Effector CD4-positive, alpha-beta T cell (primary cell): ENCODE measurements at places on chromosomes 4 and X.

DNA sequence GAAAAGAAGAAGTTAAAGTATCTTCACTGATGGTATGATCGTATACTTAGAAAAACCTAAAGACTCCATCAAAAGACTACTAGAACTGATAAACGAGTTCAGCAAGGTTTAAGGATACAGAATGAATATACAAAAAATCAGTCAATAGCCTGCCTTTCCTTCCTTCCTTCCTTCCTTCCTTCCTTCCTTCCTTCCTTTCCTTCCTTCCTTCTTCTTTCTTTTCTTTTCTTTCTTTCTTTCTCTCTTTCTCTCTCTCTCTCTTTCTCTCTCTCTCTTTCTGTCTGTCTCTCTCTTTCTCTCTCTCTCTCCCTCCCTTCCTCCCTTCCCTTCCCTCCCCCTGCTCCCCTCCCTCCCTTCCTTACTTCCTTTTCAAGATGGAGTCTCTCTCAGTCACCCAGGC is 362.7 kb downstream of the BMPR1B start:
- no peak for DNase-seq

- DNase-seq = no peak
Measured at GRCh38 chr4:25051534-25051933, 20.8 kb upstream of the LGI2 start.

DNA sequence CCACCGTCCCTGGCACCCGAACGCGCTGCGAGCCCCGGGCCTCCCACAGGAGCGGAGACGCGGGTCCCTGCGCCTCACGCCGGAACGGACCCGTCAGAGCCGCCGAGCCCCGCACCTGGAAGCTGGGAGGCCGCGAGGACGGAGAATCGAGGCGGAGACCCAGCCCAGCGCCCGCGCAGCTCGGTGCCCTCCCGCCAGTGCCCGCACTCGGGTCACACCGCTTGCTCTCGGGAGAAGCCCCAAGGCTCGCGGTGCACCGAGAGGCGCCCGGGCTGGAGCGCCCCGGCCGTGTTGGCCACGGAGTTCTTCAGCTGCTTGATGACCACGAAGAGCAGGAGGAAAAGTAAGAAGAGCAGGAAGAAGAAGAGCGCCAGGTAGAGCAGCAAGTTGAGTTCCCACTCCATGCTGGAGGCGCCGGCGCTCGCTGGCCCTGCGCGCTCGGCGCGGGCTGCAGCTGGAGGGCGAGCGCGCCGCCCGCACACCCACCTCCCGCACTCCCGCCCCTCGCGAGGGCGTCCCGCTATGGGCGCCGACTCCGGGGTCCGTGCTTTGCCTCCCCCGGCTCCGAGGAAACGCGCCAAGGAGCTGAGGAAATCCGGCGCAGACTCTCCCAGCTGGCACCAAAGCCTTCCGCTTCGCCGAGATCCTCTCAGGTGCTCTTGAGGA is at the start of gene SMIM43:
TSS of gene SMIM43 (minus strand) at position 463 of the 666 bp plus-strand sequence. CDS start at position 404, 59 bp downstream.
- DNase-seq = no peak

DNA sequence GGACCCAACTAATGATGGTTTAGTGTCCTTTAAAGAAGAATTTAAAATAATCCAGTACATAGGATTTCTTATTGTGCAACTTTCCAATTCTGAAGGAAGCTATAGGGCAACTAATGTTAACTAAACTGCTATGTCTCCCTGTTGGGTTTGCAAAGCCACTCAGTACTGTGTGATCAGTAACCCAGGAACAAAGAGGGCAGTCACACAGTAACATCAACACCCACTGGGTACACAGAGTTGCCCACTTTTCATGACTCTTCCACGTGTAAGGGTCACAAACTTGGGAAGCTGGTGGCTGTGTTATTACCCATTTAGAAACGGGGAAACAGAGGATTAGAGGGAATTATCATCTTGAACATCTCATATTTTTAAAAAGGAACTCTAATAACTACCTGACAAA is 555.0 kb upstream of the DIPK2B start:
- no peak for DNase-seq

GRCh38 chrX:130105244-130105643 is 5.1 kb downstream of the ELF4 start:
- DNase-seq = no peak

DNA sequence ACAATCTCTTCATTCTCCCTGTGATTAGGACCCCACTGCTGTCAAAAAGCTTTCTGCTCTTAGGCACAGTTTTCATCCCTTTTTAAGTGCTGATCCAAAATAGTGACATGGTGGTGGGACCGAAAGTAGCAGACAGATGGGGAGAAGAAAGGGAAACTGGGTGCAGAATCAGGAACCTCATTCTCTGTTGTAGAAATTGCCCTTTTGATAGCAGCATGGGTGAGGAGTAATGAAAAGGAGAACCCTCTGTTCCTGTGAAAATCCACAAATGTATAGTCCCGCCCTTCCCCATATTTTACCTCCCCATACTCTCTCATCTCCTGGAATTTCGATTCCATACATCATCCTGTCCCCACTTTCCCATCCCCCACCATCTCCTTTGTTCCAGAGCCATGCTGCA is 126.5 kb downstream of the STIM2 start:
- no peak for DNase-seq

GRCh38 chr4:184792950-184793555 is 32.7 kb downstream of the ACSL1 start:
- DNase-seq = peak; percentile 17
